Fibroblast of lung (primary cell): ENCODE measurements at places on chromosomes 3 and 15. TPM values are rescaled to one million over a fixed set of nuclear protein-coding genes. Genes with fewer than 3 reads are reported as not detected.

- DNase-seq = peak; percentile 83
Observed at GRCh38 chr3:69499899-69500421, 114.1 kb upstream of the FRMD4B start.

GRCh38 chr3:58214484-58215316 lies 3.9 kb upstream of the DNASE1L3 start:
- DNase-seq = no peak

DNA sequence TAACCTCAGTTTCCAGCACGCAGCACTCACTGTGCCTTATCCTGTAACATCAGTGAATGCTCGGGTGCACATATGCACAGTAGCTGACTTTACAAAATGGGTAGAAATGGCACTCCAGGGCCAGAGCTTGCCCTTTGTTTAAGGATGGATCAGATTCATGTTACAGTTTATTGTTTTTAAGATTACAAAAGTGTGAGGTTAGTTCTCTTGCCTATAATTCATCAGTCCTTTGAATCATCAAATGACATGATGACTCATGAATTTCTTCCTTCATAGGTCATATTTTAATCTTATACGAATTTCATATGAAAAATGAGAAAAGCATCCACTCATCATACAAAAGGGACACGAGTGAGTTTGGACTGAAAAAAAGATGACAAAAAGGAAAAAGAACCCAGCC lies 545.3 kb downstream of the GBE1 start:
- peak; percentile 73 for DNase-seq

DNA sequence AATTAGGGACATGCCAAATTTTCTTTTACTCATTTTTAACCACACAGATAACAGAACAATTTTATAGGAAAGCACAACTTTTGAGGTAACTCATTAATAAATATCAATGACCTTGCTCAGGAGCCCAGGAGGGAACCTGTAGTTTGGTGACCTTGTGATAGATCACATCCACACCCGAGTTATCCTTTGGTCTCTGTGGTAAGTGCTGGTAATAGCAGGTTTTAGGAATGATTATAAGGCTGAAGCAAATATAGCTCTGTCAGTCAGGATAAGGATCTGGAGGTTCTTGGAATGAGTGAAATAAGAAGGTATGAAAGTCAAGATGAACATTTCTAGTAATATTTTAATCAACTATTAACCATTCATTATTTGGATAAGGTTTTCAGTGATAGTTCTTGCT lies 46.5 kb downstream of the EPHA6 start:
- DNase-seq = no peak

DNA sequence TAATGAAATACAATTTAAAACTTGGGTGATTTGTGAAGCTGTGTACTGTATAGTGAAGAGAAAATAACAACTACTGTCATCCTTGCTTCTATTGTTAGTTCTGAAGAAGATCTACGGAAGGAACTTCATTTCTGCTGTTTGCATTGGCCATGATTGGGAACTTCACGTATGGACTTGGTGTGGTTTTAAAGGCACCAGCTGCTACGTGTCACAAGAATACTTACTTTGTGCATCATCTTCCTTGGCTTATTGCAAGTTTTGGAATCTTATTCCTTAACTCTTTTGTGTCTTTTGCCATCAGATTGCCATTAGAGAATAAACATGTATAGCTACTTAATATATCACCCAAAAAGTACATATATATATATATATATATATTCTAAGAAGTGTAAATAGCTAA lies 75.0 kb upstream of the VEPH1 start:
- DNase-seq = peak; percentile 49

DNA sequence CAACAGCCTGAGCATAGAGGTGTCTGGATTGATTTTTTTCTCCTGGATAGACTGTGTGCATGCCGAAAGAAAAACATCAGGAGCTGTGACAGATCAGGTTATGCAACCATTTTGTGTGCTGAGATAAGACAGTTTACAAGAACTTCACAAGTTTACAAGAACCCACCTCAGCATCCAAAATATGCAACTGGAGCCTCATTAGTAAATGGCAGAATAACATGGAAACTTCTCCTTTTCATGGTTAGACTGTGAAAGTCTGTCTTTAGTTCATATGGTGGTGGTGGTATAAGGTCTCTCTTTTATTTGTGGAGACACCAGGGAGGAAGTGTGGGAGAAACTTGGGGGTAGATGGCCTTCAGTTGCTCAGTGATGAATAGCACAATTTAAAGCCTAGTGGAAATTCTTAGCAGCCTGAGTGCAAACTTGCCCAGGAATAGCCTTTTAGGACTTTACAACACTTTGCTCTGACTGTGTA lies 3.7 kb upstream of the ZNF609 start:
- DNase-seq = peak; percentile 11

GRCh38 chr3:151946606-151947005 lies 73.2 kb downstream of the SUCNR1 start:
- no peak for DNase-seq

Gene DCUN1D1
- 27.7 and 31.0 TPM in 2 replicates for polyA plus RNA-seq

Gene SLC22A14
- polyA plus RNA-seq = 0.05 TPM in 1 of 2 replicates, not detected in the other

Gene ARGFX
- not detected in 2 replicates for polyA plus RNA-seq

Gene GASK1A
- polyA plus RNA-seq = 0.11 and 0.14 TPM in 2 replicates
